ENCODE measurements at places on chromosomes 7 and 10.
A peak's percentile ranks its signal among the peaks of the same experiment; 100 is the strongest.

DNA sequence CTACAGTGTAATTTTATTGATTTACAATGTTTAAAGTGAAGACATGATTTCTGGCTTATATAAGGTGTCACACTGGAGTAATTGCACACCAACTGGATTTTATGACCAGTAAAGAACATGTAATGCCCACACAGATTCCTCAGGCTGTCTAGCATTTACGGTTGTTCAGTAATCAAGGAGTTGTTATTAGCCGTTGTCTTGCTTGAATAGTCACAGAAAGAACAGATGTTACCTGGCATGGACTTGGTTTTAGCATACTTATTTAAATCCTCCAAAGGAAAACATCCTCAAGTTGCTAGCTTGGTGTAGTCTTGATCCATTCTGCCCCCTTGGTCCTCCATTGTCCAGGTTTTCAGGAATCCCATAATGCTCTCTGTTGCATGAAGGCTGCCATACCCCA, 65.8 kb downstream of the POU6F2 start:
- DNase-seq = no peak

DNA sequence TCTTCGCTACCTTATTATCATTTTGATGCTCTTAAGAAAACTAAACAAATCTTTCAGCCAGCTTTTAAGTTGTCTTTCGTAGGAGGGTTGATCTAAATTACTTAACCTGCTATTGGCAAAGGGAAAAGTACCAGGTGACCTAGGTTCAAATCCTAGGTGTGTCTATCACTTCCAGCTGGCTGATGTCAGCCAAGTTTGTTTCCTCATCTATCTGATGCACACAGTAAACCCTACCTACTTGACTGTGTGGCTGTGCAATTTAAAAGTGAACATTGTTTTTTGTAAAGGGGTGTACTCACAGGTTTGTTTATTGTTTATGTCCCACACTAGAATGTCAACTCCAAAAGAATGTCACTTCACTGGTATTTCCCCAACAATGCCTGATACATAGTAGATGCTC, 21.9 kb upstream of the CAMK1D start:
- DNase-seq = no peak

GRCh38 chr10:61860964-61861758, 40.3 kb upstream of the ARID5B start:
- DNase-seq = no peak

DNA sequence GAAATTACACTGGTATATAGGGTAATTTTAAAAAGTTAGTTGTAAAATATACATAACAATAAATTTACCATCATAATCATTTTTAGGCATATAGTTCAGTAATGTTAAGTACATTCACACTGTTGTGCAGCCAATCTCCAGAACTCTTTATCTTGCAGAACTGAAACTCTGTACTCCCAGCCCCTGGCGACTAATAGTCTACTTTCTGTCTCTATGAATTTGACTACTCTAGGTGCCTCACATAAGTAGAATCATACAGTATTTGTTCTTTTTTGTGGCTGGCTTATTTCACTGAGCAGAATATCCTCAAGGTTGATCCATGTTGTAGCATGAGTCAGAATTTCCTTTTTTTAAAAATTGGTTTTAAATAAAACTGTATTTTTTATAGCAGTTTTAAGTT, 41.4 kb downstream of the NRF1 start:
- no peak for DNase-seq

DNA sequence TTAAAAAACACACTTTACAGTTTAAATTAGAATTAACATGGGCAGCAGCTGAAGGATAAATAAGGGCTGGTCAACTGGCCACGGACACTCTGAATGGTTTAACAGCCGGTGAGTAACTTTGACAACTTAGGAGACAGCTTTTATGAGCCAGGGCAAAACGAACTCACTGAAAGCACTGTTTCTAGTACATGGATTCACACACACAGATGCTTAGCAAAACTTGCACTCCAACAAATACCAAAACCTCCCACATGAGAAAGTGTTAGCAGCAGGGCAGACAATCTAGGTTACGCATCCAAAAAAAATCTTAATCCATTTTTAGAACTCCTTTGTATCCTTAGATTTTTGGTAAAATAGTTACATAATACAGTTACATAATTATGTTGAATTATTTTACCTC, 486.4 kb downstream of the PHTF2 start:
- no peak for DNase-seq

- DNase-seq = no peak
Measured at GRCh38 chr7:85023066-85023712, 163.7 kb downstream of the SEMA3D start.

GRCh38 chr7:92849322-92849721, 12.9 kb upstream of the CDK6 start:
- DNase-seq = no peak

DNA sequence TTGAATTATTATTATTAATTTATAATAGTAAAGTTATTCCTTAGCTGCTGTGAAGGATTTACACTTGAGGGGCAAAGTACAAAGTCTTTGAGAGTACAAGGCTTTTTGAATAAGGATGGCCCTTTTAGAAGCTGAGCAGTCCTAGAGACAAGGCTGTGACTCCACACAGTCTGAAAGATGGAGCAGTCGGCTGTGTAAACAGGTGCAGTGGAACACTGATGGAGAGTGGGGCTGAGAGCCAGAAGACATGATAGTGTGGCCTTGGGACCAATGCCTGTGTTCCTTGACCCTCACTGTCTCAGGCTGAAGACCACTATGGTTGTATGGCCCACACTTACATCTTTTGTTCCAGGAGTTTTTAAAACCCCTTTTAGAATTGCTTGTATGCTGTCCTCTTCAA, 311.2 kb upstream of the PHF14 start:
- no peak for DNase-seq

- DNase-seq = no peak
Measured at GRCh38 chr10:76430061-76430645, 998.7 kb downstream of the LRMDA start.

DNA sequence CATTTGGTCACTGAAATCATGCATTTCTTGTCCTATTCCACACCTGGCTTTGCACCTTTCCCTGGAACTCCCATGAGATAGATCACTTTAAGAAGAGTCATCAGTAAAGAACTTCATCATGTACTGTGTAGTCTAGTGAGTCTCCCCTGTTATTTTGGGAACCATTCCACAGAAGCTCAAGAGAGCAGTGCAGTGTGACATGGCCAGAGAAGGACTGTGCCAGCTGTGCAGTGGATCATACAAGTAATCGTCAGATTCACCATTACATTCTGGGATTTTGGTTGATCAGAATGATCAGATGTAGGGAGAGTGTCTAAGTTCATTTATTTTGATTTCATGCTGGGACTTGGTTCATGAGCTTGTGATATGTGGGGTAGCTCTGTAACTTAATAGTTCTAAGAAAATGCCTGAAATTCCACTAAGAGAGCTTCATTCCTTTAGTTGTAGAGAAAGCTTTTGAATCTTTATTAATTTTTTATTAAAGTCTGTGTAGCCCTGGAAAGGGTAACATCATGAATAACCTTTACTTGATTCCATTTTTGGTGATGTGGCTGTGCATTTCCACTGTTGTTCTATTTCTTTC, 166.8 kb downstream of the SUGCT start:
- no peak for DNase-seq

DNA sequence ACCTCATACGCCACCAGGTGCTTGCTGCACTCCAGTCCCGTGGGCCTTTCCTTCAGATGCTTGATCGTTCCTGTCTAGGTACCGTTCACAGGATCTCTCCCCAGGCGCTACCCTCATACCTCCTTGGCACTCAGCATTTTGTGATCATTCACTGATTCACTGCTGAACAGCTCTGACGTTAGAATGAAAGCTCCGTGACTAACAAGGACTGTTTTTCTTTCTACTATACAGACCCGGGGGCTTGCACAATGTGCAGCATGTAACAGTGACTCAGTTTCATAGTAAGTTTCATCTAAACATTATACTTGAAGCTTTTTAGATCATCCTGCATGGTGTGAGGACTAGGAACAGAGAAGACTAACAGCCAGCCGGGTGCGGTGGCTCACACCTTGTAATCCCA, 20.6 kb downstream of the KIN start:
- no peak for DNase-seq

DNA sequence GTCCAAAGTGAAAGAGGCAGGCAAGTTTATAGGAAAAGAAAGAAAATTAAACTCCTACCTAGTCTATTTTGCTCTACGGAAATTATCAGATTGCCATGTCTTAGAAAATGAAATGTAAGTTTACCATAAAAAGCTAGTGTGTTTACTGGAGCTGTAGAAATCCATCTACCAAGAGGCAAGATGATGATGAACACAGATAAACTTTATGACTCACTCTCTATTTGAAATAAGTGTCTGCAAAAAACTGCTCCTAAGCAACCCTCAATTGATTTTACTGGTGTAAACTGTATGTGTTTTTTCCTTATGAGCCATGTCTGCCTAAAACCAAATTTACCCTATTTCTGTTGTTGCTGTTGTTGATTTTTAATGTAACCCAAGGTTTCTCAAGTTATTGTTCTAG, 73.8 kb upstream of the TMEM106B start:
- no peak for DNase-seq

- no peak for DNase-seq
Measured at GRCh38 chr7:88391247-88391646, 84.6 kb upstream of the STEAP4 start.

GRCh38 chr7:120986650-120987049, 1.9 kb upstream of the CPED1 start:
- DNase-seq = no peak

DNA sequence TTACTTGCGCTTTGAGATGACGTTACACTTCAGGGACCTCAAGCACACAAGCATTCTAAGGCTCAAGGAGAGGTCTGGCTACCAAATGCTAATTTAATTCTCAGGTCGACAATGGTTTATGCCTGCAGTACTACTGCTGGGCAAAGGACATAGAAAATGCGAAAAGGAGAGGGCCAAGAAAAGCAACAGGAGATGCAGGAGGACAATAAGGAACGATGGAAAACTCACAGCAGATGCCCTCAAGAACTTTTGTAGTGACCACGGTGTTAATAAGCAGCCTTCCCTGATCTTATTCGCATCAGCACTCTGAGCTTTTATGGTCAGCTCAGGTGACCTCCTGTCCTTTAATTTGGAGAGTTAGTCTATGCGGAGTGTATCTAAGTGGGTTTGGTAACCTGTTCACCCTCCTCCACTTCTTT, 146.3 kb downstream of the GPR85 start:
- no peak for DNase-seq

DNA sequence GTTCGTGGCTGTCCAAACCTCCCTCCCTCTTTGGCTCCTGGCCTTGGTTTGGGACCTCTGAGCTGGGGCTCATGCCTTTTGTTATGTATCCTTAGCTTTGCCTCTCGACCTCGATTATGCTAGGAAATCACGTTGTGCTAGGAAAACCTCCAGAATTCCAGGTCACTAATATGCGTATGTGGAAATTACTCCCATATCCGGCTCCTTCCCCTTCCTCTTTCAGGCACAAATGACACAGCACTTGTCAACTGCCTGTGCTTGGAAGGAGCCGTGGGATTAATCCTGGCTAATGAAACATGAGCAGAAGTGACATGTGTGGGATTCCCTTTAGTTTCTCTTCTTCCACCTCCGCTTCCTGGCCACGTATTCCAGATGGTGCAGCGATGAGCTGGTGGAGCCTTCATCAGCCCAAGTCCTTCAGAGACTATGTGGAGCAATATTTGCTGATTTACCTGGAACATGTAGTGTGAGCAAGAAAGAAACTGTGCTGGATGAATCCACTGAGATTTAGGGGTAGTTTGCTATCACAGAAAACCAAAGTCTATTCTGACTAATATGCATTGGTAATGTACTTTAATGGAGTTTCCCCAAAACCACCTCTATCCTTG, 149.2 kb downstream of the REEP3 start:
- DNase-seq = peak; percentile 49
